ENCODE measurements at places on chromosomes 3 and 15.

DNA sequence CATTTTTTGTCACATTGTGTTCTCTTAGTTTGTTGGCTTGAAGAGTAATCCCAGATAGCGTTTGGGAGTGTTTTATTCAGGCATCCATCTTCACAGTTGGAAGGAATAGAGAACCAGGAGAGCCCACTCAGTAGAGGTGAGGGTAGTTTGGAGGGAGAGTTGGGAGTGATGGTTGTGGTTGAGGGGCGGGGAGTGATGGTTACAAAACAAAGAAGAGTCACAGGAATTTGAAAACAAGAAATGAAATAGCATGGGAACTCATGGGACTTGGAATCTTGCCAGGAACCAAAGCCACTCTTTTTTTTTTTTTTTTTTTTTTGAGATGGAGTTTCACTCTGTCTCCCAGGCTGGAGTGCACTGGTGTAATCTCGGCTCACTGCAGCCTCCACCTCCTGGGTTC lies 36.3 kb downstream of the DUT start:
- DNase-seq: no peak

GRCh38 chr15:55786341-55786740 lies 43.4 kb upstream of the PRTG start:
- DNase-seq: no peak

- DNase-seq: no peak
Measured at GRCh38 chr3:27127879-27128278, 241.3 kb downstream of the NEK10 start.

- DNase-seq: no peak
Measured at GRCh38 chr3:51992017-51992682, 3.5 kb downstream of the RPL29 start.

- DNase-seq: no peak
Measured at GRCh38 chr15:100310513-100311153, 31.1 kb downstream of the ADAMTS17 start.

GRCh38 chr3:52763466-52763865 lies 7.3 kb downstream of the NEK4 start:
- no peak for DNase-seq

GRCh38 chr3:197883541-197883940 lies 66.4 kb upstream of the RPL35A start:
- no peak for DNase-seq

- DNase-seq: no peak
Measured at GRCh38 chr3:122598556-122598955, 21.1 kb downstream of the PARP15 start.

DNA sequence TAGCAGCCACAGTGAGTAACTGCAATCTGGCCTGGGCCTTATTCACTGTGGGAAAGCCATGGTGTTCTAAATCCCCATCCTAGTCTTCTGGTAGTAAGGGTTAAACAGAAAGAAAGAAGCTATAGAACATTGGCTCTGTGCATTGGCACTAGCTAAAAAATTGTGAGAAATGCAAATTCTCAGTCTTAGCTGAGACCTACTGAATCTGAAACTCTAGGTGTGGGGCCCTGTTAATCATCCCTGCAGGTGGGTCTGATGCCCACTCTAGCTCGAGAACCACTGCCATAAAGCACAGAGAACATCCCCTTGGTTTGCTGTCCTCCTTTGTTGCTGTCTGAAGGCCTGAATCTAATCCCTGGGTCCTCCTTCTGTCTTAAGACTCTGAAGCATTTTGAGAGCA lies 59.3 kb downstream of the MEIS2 start:
- DNase-seq: no peak

DNA sequence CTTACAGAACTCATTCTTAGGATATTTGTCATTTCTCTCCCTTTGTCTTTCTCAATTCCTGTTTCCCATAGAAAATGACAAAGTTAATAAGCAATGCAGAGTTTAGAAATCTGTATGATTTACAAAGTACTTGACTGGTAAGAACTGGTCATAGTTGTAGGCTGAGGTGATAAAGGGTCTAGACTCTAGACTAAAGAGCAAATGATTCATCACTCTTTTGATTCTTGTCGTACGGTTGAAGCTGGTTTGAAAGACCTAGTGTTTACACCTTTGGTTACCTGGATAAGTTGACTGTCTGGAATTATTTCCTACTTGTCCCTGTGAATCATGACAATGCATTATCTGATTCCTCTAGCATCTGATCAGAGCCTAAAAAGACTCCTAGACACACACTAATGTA lies 58.9 kb upstream of the TP63 start:
- no peak for DNase-seq

DNA sequence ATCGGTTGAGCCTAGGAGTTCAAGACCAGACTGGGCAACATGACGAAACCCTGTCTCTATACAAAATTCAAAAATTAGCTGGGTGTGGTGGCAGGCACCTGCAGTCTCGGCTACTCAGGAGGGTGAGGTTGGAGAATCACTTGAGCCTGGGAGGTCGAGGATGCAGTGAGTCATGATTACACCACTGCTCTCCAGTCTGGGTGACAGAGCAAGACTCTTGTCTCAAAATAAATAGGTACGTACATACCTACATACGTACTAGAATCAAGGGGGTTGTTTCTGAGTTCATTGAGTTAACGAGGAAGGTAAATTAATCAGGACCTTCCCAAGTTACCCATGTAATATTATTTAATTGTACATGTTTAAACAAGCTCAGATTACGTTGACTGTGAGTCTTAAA lies 97.5 kb downstream of the CHL1 start:
- no peak for DNase-seq

- no peak for DNase-seq
Measured at GRCh38 chr3:124597273-124597672, 133.0 kb upstream of the UMPS start.

DNA sequence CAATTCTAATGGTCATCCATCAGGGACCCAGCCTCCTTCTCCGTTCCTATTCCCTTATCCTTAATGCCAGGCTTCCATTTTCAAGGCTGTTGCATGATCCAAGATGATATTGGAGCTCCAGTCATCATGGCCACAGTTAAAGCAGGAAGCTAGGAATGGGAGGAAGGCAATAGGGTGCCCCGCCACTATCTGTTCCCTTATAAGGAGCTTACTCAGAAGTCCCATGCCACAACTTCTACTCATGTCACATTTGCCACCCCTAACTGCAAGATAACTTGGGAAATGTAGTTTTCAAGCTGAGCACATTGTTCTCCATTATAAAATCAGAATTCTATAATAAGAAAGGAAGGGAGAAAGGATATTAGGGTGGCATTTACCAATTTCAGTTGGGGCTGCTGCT lies 38.6 kb upstream of the SPSB4 start:
- DNase-seq: no peak

DNA sequence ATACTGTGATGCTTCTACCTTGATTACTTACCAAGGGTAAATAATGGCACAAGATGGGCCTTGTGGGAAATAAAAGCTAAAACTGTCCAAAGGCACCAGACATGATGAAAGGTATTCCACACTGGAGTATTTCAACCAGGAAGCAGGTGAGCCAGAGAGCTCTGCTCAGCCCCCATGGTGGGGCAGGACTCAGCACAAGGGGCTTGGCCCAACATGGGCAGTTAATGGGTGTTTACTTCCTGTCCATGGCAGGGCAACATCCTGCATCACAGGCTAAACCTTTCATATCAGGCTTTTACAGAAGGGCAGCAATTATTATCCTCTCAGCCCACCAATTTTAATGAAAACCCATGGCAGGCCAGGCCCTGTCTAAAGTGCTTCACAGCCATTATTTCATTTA lies 38.2 kb downstream of the MAGI1 start:
- DNase-seq: no peak

GRCh38 chr3:67083277-67083676 lies 85.2 kb downstream of the KBTBD8 start:
- no peak for DNase-seq

GRCh38 chr3:106401666-106402490 lies 533.1 kb upstream of the CBLB start:
- no peak for DNase-seq

- no peak for DNase-seq
Measured at GRCh38 chr3:21020681-21021080, 730.3 kb downstream of the ZNF385D start.

DNA sequence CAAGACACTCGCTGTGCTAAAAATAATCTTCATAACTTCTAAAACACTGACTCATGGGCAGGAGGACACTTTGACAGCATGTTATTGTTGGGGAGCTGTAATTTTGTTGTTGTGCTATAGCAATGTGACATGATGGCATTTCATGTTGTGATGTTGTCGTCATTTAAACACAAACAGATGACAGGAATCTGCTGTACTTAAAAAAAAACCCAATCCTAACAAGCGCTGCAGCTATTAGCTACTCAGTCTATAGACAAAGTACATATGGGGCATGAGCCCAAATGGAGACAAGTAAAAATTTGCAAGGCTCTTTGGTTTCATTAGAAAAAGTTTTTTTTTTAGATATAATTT lies 828 bp upstream of the ATOSA start:
- no peak for DNase-seq

DNA sequence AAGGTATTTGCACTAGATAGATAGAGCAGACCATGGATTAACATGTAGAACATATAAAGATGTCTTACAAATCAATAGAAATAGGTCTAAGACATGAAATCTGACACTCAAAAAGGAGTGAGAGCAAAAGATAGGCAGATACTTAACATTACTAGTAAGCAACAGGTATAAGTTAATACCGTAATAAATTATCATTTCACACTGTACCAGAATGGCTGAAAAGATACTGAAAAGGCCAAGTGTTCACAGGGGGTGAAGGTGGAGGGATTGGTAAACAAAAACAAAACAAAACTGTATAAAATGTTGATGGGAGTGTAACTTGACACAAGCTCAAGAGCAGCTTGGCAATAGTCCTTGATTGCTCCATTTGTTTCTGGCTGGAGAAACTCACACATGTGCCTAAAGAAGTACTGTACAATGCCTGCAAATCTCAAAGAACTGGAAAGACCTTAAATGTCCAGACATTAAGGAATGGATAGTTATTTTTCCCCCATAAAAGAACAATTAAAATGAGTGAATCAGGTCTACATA lies 3.5 kb downstream of the NSMCE3 start:
- no peak for DNase-seq

DNA sequence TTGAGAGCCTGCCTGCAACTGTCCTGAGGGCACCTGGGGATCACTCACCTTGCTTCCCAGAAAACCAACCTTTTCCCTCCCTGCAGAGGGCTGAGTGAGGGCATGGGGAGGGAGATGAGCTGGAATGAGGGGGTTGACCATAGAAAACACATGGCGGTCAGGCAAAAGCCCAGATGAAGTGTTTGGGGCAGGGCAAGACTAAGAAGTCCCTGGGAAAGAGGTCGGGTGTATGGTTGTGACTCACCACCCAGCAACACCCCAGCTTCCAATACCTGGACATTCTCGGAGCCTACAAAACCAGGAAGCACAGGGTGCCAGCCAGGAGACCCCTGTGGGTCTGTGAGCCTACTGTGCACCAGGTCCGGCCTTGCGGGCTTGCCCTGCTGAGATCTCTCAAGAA lies 95.3 kb upstream of the ATP2B2 start:
- no peak for DNase-seq

GRCh38 chr15:39204031-39204430 lies 376.8 kb upstream of the THBS1 start:
- no peak for DNase-seq

DNA sequence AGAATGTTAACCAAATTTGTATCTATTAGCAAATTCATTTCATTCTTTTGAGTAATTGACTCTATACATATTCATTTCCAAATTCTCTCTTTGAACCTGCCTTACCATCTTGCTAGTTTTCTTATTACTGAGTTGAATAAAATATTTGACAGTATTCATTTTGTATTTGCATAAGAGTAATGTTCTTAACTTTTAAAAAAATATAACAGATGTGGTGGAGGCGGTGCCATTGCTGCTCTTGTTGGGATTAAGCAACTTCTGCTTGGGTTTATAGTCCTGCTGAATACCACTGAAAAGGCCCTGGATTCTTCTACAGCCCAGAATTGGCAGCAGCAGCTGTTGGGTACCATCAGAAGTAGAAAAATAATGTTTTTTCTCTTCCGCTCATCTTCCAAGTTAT lies 148.9 kb upstream of the PEX5L start:
- DNase-seq: no peak

DNA sequence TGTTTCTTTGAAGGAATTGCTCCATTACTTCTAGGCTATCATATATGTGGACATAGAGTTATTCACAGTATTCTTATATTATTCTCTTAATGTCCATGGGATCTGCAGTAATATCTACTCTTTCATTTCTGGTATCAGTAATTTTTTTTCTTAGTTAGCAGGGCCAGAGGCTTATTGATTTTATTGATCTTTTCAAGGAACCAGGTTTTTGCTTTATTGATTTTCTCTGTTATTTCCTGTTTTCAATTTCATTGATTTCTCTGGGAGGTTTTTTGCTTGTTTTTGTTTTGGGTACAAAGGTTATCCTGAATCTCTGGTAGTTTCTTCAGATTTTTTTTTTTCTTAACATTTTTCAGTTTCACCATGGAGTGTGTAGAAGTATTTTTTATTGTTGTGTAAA lies 60.1 kb upstream of the AP4E1 start:
- no peak for DNase-seq

- DNase-seq: no peak
Measured at GRCh38 chr3:33250712-33251111, 26.5 kb upstream of the FBXL2 start.

- no peak for DNase-seq
Measured at GRCh38 chr3:50347187-50347813, 1.8 kb upstream of the ZMYND10 start.

DNA sequence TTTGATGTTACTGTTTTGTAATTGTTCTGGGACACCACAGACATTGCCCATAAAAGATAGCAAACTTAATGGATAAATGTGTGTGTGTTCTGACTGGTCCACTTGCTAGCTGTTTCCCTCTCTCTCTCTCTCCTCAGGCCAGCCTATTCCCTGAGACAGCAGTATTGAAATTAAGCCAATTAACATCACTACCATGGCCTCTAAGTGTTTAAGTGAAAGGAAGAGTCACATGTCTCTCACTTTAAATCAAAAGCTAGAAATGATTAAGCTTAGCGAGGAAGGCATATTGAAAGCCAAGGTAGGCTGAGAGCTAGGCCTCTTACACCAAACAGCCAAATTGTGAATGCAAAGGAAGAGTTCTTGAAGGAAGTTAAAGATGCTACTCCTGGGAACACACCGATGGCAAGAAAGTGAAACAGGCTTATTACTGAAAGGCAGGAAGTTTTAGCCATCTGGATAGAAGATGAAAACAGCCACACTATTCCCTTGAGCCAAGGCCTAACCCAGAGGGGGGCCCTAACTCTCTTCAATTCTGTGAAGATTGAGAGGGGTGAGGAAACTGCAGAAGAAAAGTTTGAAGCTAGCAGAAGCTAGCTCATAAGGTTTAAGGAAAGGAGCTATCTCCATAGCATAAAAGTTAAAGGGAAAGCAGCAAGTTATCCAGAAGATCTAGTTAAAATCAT lies 295.1 kb downstream of the CHST2 start:
- no peak for DNase-seq

DNA sequence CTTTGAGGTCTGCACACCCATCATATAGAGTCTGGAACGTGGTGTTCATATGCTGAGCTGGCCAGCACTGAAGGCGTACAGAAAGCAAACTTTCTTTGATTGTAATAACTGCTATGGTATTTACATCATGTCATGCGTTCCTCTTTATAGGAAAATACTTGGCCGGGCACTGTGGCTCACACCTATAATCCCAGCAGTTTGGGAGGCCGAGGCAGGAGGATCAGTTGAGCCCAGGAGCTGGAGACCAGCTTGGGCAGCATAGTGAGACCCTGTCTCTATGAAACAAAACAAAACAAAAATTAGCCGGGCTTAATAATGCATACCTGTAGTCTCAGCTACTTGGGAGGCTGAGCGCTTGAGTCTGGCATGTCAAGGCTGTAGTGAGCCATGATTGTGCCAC lies 3.4 kb upstream of the SNX22 start:
- no peak for DNase-seq
